CD4-positive, alpha-beta T cell treated with Interleukin-6 at 100 ng/mL for 8 hours (primary cell): ENCODE measurements at places on chromosomes 2 and 18.

DNA sequence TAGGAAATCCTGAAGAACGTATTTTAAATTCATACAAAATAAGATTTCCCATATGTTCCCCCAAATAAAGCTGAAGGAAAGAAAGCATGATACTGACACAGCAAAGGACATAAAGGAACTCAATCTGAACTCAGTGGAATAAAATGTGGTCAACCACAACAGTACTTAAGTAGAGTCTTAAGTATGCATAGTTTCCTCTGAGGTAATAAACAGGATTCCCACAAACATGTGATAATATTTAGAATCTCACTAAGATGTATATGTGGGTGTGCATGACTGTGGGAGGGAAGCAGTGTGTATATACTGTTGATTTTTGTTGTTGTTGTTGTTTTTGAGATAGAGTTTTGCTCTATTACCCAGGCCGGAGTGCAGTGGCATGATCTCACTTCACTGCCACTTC lies 69.3 kb downstream of the NOL10 start:
- DNase-seq = peak; percentile 4

GRCh38 chr2:42693013-42693615 lies 70.8 kb downstream of the OXER1 start:
- no peak for DNase-seq

GRCh38 chr2:210654091-210654490 lies 97.7 kb downstream of the CPS1 start:
- DNase-seq = no peak

GRCh38 chr2:85536479-85536878 lies 2.5 kb upstream of the MAT2A start:
- DNase-seq = no peak

- no peak for DNase-seq
These were observed 19.1 kb downstream of the MXD1 start for GRCh38 chr2:69933839-69934613.

DNA sequence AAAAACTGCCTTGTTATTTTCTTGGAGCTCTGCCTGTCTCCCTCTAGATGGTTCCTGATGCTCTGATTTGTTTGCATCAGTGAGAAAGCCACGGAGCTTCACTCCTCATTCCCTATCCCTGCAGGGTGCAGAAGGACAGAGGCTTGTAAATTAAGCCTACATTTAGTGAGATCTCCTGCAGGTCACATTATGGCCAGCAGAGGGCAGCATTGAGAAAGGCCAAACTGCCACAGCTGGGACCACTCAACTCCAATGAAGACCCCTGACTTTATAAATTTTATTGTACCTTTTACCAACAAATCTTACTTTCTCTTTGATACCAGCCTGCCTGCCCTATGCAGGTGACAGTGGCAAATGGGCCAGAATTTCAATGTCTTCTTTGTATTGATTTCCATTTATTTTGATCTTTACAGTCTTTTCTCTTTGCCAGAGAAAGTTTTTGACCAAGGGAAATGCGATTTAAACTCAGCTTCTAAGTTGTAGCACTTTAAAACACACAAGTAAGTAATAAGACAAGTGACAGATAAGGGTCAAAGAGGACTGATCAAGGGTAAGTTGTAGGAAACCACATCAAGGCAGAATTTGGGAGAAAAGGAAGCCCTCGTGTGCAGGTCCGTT lies 1029.1 kb upstream of the KLHL29 start:
- peak; percentile 1 for DNase-seq

GRCh38 chr2:3970791-3971651 lies 267.6 kb downstream of the DCDC2C start:
- no peak for DNase-seq

DNA sequence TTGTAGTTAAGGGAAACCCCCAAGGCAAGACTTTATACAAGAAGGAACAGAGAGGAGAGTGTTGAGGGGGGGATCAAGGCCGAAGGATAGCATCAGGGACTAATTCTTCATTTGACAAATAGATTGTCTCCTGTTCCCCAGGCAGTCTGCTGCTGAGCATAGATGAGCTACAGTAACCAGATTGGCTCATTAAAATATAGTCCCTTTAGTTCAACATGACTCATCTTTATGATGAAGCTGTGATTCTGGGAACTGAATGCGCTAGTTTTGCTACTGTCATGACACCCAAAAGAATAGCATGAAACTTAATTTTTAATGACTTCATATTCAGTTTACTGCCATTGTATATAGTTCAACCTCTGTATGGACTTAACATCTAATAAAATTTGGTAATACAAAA lies 35.5 kb downstream of the TMEFF2 start:
- no peak for DNase-seq

DNA sequence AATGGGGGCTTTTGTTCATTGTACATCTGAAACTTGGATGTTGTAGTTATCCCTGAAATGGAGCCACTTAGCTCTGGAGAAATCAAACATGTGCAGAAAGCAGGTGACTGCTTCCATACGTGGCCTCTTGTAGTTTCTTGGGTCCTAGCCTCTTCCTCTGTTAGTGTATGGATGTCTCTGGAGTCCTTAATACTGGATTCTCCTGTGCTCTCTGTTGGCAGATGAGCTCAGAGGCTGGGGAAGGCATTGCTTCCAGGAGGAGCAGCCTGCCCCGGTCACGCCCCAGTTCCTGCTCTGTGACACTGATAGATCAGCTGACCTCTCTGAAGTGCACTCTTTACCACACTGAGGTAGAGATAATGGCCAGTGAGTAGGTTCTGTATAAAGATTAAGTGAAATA lies 176.2 kb downstream of the LDLRAD4 start:
- no peak for DNase-seq

DNA sequence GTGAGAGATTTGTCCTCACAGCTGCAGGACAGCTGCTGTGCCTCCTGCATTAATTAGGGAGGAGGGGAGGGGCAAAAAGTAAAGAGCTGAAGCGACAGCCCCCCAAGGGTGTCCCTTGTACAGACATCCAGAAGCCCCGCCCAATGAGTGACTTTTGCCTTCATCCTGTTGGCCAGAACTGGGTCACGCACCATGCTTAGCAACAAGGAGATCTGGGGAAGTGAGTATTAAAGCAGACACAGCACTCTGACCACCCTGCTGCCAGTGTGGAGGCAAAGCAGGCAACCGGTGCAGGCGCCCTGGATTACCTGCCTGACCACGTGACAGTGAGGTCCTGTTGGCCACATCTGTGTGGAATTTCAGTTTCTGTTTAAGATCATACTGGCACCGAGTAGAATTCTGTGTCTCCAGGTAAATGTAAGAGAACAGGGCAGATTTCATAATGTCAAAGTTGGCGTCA lies 21.5 kb upstream of the BIN1 start:
- no peak for DNase-seq

DNA sequence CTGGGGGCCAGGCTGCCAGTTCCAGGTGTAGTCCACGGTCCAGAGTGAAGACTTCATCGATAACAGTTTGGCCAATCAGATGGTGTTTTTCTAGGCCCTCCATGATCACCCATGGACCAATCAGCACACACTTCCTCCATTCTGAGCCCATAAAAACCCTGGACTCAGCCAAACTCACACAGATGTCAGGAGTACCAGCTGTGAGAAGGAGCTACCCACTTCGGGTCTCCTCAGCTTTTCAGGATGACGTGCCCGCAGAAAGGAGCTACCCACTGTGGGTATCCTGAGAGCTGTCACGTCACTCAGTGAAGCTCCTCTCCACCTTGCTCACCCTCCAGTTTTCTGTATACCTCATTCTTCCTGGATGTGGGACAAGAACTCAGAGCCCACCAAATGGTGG lies 210.0 kb upstream of the RASGRP3 start:
- no peak for DNase-seq

DNA sequence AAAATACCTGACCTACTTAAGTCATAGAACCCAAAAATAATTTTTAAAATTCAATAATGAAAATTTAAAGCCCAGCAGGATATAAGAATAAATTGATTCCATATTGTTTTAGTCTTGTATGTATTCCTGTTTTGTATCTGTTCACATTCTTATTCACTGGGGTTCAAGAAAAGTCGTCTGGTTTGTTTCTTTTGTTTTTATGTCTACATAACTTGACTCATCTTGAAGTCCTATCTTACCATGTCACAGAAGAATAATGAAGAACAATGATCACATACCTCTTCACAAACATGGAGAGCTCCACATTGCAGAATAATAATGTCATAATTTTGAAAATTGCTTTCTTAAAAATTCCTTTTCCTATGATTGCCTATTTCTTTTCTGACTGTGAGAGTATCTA lies 43.4 kb upstream of the LRP1B start:
- DNase-seq = no peak

DNA sequence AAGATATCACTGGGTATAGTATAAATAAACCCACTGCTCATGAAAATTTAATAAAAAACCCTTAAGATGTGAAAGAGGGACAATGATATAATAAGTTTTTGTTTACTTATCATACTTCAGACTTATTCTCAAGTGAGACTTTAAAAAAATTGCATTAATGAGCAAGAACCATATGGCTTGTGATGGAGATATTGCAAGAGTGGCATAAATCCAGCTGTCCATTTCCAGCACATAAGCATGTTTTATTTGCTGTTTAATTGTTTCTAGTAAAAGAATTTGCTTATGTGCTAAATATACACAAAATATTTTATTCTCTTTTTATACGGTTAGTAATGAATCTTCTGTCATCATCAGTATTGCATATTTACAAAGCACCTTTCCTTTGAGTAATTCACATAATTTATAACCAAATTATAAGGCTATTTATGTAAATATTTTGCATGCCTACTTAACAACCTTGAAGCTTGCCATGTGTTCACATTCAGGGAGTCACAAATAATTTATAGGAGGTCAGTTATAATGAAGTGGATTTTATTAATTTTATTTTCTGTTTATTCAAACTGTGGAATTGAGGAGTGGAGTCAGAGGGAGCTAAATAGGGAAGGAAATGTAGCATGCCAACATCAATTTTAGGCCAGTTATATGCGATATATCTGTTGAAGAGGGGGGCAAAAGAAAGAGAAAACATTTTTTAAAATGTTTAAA lies 318.5 kb upstream of the CWC22 start:
- no peak for DNase-seq

DNA sequence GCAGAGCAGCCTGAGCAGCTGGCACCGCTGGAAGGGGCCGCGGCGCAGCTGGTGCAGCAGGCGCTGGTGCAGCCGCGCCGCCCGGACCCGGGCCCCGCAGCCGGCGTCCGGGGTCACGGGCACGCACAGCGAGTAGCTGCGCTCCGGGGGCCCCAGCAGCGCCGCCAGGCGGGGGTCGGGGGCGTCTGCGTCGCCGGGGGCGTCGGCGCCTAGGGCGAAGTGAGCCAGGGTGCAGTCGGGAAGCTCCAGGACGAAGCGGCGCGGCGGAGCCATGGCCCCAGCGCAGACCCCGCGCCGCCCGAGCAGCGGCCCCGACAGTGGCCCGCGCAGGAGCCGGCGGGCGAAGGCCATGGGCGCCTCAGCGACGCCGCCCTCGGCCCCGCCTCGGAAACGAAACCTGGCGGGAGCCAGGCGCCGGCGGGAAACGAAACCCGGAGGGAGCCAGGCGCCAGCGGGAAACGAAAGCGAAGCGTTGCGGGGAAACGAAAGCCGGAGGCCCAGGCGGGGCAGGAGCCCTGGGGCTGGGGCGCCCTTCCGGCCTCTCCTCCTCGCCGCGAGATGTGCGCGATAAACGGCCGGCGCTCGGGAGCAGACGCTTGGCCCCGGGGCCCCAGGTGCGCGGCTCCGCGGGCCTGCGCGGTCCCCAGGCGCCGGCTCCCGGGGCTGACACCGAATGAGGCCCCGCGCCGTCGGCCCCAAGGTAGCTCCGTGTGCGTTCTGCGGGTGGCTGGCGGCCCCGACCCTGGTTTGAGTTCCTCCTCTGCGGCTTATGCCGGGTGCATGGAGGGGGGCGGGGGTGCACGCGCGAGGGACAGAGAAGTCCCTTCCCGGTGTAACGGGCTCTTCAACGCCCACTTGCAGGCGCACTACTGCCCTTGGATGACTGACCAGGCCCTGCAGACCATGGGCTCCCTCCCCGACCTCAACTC lies at the start of gene CMPK2:
CMPK2 (minus strand) TSS at position 562 of the 929 bp plus-strand sequence; CDS start at position 351, 211 bp downstream.
- peak; percentile 71 for DNase-seq

DNA sequence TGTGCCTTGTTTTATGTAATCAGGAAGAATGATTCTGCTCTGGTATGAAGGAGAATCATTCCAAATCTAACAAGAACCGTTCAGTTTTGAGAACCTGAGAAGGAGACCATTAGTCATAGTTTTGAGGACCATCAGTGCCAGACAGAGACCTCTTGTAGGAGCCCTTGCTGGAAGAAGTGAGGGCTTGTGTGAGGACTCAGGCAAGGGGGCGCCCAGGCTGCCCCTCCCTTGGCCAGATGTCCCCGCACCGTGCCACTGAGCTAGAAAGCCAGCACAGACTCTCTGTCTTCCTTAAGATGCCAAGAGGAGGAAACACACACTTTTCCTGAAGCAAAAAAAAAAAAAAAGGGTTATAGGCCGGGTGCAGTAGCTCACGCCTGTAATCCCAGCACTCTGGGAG lies 55.7 kb upstream of the SLC39A10 start:
- no peak for DNase-seq

DNA sequence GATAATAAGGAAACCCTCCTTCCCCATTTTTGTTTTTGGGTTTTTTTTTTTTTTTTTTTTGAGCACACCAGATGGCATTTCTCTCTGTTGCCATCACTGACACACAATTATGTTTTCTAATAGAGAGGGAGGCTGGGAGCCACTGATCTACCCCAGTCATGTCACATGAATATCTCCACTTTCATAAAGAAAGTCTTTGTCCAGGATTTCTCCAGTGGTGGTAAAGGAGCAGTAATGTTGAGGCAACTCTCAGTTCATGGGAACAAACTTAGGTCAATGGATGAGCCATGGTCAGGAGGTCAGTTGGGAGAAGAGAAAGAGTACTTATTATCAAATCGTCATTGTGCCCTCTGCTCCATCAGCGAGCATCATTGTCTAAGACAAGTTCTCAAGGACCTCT lies 603.7 kb downstream of the ARHGAP15 start:
- no peak for DNase-seq

DNA sequence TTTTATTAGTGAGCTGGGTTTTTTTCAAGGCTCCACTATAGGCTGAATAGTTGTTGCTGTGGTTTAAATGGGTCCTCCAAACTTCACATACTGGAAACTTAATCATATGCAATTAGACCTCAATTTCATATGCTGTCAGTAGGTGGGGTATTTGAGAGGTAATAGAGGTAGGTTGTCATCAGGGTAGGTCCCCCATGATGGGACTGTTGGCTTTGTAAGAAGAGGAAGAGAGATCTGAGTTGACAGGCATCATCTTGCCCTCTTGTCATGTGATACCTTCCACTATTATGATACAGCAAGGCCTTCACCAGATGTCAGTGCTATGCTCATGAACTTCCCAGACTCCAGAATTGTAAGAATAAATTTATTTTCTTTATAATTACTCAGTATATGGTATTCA lies 819.4 kb downstream of the LRP1B start:
- DNase-seq = no peak

- DNase-seq = no peak
These were observed 1440.7 kb upstream of the ZEB2 start for GRCh38 chr2:145960479-145961163.

DNA sequence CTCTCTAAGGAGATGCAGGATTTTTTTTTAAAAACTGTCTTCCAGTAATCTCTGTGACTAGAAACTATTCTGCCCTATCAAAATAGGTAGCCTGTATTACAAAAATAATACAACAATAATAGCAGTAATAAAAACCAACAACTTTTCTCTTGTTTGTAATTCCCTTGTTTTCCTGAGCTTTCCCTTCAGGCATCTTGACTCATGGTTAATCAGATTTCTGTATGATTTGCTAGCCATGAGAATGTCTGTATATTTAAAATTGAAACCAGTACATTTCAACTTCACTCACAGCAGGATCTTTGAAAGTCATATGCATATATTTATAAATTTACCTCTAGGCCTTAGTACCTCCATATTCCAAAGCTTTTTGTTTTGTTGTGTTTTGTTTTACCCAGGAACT lies 38.2 kb downstream of the SLC4A10 start:
- DNase-seq = no peak

- DNase-seq = no peak
These were observed 145.9 kb downstream of the RTP5 start for GRCh38 chr2:242015108-242016065.

- no peak for DNase-seq
These were observed 16.4 kb upstream of the FABP1 start for GRCh38 chr2:88144271-88144670.
